ENCODE measurements at places on chromosomes 12 and 14.

DNA sequence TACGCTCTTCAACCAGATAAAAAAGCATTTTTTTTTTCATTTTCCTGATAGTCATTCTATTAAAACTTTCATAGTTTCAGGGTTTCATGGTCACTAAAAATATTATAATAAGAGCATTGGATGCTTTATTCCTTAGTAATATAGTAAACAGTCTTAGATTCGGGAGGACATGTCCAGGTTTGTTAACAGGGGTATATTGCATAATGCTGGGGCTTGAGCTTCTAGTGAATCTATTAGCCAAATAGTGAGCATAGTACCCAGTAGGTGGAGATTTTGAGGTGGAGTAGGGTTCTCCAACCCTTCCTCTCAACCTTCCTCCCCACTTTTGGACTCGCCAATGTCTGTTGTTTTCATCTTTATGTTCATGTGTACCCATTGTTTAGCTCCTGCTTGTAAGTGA lies 277.4 kb upstream of the RGS6 start:
- DNase-seq: no peak

DNA sequence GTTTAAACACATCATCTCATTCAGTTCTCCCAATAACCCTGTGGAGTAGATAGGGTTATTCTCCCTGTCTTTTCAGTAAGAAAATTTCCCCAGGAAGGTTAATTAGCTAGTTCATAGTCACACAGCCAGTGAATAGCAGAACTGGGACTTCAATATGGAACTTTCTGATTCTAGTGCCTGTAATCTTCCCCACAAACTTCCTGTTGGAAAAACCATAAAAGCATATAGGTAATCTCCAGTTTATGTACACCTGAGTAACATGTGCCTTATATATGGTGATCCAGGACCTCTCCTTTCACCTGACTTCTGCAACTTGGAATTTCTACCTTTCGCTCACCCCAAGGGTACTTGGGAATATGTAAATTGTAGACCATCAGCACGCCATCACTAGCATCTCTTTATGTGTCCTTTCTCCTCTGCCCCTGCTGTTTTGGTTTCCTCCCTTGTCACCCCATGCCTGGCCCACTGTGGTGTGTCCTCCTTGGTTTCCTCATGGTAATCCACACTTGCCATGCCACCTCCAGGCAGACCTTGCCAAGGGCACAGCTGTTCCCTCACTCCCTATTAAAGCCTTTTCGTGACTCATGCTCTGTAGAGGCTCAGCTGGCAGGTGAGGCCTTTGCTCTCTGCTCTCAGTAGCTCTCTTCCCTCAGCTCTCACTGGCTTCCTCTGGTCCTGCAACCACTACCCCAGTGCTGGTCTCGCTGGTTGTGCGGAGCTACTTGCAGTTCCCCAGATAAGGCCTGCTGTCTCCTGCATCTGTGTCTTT lies 16.7 kb downstream of the TBC1D30 start:
- no peak for DNase-seq

- DNase-seq: peak; percentile 89
Measured at GRCh38 chr12:52837413-52837741, 3.3 kb upstream of the KRT79 start.

DNA sequence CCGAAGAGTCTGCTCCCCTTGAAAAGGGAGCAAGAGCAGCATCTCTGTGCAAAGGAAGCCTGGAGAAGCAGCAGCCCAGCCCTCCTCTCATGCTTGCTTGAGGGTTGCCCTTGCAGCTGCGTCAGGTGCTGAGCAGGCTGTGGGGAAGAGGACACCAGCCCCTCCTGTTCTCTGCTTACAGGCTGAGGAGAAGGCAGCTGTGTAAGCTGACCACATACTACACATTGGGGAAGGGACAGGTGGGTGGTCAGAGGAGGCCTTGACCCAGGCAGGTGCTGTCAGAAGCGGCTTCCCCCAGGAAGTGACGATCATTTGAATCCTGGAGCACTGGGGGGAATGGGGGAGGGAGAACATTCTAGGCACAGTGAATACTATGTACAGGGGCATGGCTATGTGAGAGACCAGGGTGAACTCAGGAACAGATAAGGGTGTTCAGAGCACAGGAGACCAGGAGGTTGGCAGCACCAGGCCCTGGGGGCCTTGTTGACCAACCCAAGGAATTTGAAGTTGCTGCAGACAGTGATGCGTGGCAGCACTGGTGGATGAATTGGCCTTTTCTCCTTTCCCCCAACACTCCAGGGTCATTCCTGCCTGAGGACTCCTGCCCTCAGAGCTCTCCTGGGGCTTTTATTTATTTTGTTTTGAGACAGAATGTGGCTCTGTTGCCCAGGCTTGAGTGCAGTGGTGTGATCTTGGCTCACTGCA lies 2.7 kb upstream of the KLC1 start:
- no peak for DNase-seq

DNA sequence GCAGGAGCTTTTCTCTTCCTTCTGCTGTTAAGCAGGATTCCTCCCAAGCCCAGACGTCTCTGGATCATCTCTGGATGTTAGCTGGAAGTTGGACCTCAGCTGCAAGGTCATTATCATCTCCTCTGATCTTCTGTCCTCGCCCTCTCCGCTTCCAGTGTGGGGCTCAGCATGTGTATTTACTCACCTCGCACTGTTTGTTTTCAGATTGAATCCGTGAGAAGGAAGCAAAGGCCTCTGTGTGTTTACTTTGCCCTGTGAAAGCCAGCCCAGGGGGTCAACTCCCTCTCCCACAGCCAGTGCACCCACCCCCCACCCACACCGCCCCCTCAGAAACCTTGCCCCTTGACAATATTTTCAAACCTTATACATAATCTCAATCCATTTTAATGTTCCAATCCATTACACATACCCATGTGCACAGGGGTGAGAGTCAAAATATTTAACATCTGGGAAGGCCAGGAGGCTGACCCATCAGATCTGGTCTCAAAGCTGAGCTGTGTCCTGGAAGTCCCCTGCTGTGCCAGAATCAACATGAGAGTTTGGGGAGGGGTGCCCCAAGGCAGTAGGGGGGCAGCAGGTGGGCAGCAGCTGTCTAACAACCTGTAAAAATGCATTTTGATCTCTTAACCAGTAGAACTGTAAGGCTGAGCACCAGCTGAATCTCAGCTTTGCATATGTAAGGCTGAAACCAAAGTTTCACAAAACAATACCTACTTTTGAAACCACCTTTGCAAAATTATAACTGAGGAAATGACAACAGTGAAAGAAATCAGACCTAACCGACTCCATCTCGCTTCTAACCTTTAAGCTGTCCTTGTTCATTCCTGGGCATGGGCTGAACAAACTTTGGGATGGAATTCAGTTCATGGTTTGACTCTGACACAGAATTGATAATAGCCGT lies 157.9 kb downstream of the ZNF664 start:
- DNase-seq: no peak

DNA sequence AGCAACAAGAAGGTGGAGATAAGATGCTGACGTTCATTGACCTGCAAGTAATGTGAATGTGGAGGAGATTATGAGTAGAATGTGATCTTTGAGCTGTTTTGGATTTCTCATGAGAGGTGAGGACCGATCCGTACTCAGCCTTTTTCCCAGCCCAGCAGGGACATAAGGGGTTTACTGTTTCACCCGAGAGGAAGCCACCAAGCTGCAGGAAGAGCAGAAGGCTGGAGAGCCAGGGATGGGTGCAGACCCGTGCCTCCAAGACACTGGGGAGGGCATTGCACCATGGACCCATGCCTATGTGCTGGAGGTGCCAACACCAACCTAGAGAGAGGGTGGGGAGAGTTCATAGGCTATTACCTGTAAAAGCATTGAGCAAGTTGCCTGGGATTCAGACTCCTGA lies 206.0 kb upstream of the DIO3 start:
- no peak for DNase-seq

GRCh38 chr12:96047229-96048211 lies 12.1 kb upstream of the LTA4H start:
- DNase-seq: peak; percentile 72

GRCh38 chr12:27382171-27382795 lies 49.6 kb downstream of the BMAL2 start:
- DNase-seq: peak; percentile 11

- DNase-seq: peak; percentile 86
Measured at GRCh38 chr14:96204151-96205058, at the start of gene BDKRB2. TSS of gene BDKRB2 (plus strand) at chr14:96204839. CDS start at chr14:96237108, 32,269 bp downstream.

- no peak for DNase-seq
Measured at GRCh38 chr14:51738754-51739153, 87.0 kb downstream of the FRMD6 start.

DNA sequence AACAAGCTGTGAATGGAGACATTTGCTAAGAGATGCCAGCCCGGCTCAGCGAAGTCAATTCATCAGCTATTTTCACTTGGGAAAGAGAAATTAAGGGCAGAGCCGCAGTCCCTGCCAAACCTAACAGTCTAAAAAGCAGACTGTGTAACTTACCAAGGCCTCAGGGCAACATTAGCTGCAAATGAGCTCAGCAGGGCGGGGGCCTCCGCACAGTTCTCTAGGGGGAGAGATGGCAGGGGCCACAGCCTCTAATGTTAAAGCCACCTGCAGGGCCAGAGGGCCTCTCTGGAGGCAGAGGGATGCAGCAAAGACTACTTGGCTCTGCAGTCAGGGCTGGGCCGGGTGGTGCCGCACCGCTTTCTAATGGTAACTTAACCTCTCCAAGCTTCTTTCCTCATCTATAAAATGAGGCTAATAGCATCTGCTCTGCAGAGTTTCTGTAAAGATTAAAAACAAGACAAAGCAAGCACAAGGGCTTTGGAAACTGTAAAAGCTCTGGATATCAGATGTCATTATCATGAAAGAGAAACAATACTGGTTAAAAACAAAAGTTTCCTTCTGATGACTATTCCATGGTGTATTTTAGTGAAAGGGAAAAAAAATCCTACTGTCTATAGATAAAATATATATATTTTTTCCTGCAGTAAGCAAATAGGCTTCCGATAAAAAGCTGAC lies 13.4 kb upstream of the GPRC5A start:
- DNase-seq: no peak

- no peak for DNase-seq
Measured at GRCh38 chr12:19115285-19115684, 14.2 kb upstream of the PLEKHA5 start.

- DNase-seq: no peak
Measured at GRCh38 chr14:23319746-23320583, 1.3 kb upstream of the PABPN1 start.

GRCh38 chr12:107514887-107515445 lies 170.6 kb upstream of the PWP1 start:
- peak; percentile 89 for DNase-seq

DNA sequence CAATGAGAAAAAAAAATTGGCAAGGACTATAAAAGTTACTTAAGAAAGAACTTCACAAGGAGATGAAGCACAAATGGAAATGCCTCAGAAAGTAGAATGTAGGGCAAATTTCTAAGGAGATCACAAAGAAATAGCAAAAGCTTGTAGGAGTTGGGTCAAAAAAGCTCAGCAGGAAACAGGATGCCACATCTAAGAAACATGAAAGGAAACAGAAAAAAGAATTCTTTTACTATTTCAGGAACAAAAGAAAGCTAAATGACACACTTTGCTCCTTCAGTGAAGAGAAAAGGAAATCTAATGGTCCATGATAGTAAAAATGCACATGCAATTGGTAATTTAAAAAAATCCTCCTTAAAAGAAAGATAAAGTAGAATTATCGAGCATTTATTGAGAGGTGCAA lies 452.1 kb upstream of the GARIN6 start:
- DNase-seq: no peak

DNA sequence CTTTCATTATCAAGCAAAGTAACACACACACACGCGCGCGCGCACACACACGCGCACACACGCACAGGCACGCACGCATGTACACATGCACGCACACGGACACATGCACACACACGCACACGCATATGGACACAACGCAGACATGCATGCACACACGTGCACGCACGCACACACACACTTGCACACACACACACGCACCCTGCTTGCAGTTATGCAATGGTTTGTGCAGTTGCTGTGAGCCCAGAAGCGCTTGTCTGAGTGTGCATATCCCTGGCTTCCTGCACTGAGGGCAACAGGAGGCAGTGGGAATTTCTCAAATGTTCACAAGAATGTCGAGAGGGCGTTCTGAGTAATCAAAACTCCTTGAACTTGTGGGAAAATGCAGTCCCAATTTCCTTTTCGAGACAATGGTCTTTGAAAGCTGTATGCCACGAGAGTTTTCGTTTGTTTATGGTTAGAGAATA lies 41.6 kb downstream of the NFKBIA start:
- peak; percentile 64 for DNase-seq

- DNase-seq: peak; percentile 82
Measured at GRCh38 chr14:95500772-95501401, 15.6 kb downstream of the SYNE3 start.

- DNase-seq: peak; percentile 88
Measured at GRCh38 chr14:61462566-61463193, 141.3 kb downstream of the PRKCH start.

- DNase-seq: no peak
Measured at GRCh38 chr12:122947352-122947792, 18.9 kb downstream of the ABCB9 start.

DNA sequence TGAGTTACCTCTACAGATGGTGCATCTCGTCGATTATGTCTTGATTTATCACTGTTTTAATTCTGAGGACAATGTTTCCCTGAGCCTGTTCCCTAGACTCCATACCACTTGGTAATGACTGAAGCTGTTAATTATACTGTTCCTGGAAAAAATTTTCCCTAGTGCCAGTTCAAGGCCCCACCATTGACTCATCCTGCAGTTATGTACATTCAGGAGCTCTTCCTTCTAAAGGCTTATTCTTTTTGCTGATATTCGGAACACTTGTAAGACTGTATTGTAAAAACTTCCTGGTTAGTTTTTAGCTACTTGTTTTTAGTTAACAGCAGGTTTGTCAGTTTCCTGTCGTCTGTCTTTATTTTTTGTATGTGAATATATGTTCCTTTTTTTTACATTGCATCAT lies 30.4 kb upstream of the PPP2R5E start:
- peak; percentile 33 for DNase-seq

DNA sequence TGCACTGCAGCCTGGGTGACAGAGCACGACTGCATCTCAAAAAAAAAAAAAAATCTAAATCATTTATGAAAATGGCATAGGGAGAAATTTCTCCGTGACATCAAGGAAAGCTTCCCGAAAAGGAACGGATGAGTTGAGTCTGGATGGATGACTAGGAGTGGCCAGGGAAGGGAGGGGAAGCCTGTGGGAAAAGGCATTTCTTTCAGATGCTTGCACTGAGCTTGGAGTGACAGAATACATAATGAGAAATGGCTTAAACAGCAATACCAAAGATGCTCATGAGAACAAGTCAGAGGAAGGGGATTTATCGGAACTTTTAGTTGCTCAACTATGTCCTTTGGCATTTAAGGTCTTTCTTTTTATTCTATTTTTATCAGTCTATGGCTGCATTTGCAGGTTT lies 1369.2 kb upstream of the TMEM132C start:
- no peak for DNase-seq

- no peak for DNase-seq
Measured at GRCh38 chr12:60071759-60072191, 475.9 kb downstream of the SLC16A7 start.

- DNase-seq: peak; percentile 55
Measured at GRCh38 chr14:95389471-95390011, 69.8 kb upstream of the CLMN start.

- no peak for DNase-seq
Measured at GRCh38 chr12:95996034-95996658, at the start of gene HAL. TSS of gene HAL (minus strand) at chr12:95996344. CDS start at chr12:95995910, 434 bp downstream.

- no peak for DNase-seq
Measured at GRCh38 chr14:88746052-88746451, 46.7 kb downstream of the EML5 start.

- DNase-seq: peak; percentile 54
Measured at GRCh38 chr12:100234166-100234565, 32.7 kb downstream of the DEPDC4 start.
